CD4-positive, alpha-beta T cell treated with Interleukin-21 for 1 hour (primary cell): ENCODE measurements at places on chromosomes 11 and 22.

GRCh38 chr11:118238929-118239328 is 13.2 kb downstream of the MPZL3 start:
- no peak for DNase-seq

DNA sequence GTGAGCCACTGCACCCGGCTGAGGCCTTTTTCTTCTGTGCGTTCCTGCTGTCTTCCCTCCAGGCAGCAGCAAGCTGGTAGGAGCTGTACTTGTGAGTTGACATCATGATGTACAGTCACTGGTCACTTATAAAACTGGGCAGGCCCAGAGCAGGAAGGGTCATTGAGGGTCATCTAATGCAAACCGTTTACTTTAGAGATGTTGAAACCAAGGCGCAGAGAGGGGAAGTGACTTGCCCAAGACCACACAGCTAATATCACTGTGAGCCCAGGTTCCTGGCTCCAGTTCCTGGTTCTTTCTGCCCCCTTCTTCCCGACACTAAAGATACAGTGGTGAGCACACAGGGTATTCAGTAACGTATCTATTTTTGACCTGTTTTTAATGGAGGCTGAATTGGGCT is 27.3 kb downstream of the PTPRJ start:
- no peak for DNase-seq

DNA sequence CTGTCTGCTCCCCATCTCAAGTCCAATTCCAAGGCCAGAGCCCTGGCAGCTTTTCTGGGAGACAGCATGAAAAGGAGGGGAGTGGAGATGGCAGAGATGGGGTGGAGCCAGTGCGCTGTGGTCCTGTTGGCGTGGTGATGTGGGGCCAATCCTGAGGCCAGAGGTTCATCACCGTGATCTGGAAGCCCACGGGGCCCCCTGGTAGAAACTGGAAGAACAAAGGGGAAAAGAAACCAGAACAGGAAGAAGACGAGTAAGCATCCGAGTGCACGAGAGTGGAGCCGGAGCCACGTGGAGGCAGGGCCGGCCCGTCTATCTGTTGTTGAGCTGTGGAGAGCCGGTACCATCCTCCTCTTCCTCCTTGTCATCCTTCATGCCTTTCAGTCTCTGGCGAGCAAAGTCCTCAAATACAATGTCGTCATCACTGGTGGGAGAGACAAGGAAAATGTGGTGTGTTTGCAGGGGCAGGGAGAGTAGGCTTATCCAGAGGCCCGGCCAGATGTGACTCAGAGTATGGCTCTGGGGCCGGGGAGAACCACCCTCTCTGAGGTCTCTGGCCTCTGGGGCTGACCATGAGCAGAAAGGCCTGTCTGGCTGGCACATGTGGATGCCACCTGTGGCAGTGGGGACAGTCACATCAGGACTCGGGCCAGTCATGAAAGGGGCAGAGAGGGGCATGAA is 25.4 kb downstream of the TPBGL start:
- no peak for DNase-seq

DNA sequence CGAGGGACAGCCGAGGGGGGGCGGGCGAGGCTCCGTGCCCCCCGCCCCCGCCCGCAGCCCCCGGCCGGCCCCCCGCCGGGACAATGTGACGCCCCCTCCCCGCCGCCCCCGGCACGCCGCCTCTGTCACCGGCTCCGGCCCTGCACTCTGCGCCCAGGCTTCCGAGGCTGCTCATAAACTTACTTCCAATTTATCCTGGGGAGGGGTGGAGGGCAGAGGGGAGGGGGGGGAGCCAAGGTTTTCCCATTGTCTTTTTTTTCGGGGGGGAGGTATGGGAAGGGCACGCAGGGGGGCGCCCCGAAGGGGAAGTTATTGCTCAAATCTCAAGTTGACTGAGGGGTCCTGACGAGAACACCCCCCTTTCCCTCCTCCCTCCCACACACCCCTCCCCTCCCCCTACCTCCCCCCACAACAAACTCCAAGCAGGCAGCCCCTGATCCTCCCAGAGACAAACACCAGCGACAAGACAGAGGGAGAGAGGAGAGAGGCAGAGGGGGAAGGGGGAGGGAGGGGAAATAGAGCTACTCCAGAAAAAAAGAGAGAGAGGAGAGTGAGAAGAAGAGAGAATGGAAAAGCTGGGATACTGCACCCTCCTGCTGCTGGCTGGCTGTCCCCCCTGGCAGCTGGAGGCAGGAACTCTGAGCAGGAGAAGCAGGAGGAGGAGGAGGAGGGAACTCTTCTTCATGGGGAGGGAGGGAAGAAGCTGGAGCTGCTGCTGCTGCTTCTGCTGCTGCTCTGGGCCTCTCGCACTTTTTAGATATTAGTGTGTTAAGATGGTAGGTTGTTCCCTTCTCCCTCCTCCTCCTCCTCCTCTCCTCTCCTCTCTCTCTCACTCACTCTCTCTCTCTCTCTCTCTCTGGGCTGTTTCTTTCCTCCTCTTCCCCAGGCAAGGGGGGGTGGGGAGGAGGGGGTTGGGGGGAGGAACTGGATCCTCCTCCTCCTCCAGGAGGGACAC is 631 bp downstream of the PHF21A start:
- peak; percentile 18 for DNase-seq

DNA sequence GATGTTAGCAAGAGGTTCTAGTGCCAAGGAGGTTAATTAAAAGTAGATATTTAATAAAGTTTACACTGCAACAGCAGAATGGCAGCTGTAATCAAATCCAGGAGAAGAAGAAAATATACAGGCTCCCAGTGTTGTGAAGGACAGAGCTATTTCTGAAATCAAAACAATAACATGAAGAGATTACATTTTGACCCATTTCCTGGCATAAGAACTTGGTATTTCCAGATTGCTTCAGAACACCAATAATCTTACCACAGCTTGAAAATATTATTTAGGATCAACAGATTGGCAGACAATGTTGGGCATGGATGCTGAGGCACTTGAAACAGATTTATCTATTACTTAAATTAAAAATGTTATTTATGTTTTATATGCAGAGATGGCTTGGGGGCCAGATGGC is 692.5 kb downstream of the KCNA4 start:
- DNase-seq: no peak

- DNase-seq: no peak
Observed at GRCh38 chr11:107849790-107850189, 8.8 kb downstream of the SLC35F2 start.

DNA sequence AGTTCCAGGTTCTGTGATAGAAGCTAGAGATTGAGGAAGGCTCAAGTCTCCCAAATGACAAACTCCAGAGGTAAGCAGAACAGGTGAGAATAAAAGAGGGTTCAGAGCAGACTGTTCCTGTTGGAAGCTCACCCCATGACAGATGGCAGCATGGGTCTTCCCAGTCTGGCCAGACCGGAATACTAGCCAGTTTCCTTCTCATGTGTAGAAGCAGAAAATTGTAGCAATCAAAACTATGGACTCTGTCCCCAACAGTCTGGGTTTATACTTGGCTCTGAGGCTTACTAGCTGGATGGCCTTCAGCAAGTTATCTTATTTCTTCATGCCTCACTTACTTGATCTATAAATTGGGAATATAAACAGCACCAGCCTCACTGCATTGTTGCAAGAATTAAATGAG is 494.8 kb downstream of the MN1 start:
- no peak for DNase-seq

DNA sequence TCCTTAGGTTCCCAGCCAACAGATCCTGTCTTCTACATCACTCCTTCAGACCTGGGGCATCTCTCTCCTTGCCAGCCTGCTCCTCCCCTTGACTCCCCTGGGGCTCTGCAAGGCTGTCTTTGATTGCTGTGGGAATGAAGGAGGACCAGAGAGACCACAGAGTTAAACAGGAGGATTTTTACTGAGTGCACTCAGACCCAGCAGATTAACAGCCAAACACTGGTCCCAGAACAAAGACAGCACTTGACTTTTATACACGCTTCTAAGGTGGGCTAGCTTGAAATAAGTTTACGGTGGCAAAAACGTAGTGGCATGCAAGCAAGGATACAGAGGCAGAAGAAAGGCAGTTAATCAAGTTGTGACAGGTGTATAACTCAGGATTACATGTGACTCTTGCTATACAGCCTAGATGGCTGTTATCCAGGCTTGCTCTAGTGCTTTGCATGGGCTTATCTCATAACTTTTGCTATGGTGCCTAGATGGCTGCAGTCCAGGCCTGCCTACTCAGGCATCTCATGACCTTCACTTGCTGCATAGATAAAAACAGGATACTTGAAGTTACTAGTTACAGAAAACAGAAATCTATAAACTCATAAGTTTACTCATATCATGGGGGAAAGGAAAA is 22.0 kb upstream of the GLYATL1 start:
- DNase-seq: no peak

DNA sequence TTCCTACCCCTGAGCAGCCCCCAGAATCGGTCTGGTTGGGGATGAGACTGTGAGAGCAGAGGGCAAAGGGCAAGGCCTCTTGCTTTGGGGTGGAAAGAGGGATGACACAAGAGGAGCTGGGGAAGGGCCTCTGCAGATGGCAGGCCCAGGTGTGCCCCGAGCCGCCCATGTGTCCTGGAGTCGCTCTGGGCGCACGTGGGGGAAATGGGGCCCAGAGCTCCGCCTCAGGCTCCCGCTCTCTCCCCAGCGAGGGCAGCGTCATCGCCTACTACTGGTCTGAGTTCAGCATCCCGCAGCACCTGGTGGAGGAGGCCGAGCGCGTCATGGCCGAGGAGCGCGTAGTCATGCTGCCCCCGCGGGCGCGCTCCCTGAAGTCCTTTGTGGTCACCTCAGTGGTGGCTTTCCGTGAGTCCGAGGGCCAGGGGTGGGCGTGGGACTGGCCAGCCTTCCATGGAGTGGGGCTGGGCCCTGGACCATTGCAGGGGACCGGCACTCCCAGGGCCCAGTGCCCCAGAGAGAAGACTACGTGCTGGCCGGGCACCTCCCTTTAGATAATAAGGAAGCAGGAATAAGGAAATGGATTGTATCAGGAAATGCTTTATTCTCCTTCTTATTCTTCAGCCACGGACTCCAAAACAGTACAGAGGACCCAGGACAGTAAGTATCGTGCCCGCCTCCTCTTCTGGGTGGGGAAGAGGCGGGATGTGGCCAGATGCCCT is 30.1 kb downstream of the ST14 start:
- no peak for DNase-seq
